ENCODE measurements at places on chromosomes 1 and 21.

GRCh38 chr1:53543130-53543777 lies 84.1 kb downstream of the DMRTB1 start:
- DNase-seq: no peak

GRCh38 chr1:5142389-5142788 lies 488.0 kb downstream of the AJAP1 start:
- DNase-seq: no peak

- no peak for DNase-seq
These were observed 3.3 kb downstream of the DLGAP3 start for GRCh38 chr1:34926156-34926555.

DNA sequence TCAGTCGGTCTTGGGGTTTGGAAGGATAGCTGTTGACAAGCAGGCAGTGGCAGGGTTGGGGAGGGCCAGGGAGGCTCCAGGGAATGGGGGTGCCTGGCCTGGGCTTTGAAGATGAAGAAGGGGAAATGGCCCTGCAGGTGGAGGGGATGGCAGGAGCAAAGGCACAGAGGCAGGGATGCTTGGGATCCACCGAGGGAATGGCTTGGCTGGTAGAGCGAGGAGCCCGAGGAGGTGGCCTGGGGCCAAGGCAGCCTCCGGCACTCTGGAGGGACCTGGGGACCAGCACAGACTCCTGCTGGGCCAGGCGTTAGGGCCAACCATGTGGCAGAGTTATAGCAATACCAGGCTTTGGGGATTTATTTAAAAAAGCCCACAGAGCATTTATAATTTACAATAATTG lies 62.9 kb upstream of the EDN2 start:
- DNase-seq: no peak

DNA sequence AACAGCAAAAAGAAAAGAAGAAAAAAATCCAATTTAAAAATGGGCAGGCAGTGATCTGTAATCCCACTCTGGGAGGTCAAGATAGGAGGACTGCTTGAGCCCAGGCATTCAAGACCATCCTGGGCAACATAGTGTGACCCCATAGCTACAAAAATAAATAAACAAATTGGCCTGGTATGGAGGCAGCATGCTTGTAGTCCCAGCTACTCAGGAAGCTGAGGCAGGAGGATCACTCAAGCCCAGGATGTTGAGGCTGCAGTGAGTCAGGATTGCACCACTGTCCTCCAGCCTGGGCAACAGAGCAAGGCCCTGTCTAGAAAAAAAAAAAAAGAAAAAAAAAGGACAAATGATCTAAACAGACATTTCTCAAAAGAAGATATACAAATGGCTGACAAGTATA lies 99.6 kb downstream of the EIF4G3 start:
- DNase-seq: no peak

DNA sequence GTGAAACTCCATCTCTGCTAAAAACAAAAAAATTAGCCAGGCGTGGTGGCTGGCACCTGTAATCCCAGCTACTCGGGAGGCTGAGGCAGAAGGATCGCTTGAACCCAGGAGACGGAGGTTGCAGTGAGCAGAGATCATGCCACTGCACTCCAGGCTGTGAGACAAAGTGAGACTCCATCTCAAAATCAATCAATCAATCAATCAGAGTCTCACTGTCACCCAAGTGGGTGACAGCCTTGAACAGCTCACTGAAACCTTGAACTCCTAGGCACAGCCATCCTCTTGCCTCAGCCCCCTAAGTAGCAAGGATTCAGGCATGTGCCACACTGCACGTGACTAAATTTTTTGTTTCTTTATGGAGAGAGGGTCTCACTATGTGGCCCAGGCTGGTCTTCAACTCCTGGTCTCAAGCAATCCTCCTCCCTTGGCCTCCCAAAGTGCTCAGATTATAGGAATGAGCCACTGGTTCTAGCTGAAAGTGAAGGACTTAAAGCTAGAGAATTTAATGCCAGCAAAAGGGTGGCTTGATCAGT lies 44.4 kb downstream of the GNB1 start:
- DNase-seq: no peak

DNA sequence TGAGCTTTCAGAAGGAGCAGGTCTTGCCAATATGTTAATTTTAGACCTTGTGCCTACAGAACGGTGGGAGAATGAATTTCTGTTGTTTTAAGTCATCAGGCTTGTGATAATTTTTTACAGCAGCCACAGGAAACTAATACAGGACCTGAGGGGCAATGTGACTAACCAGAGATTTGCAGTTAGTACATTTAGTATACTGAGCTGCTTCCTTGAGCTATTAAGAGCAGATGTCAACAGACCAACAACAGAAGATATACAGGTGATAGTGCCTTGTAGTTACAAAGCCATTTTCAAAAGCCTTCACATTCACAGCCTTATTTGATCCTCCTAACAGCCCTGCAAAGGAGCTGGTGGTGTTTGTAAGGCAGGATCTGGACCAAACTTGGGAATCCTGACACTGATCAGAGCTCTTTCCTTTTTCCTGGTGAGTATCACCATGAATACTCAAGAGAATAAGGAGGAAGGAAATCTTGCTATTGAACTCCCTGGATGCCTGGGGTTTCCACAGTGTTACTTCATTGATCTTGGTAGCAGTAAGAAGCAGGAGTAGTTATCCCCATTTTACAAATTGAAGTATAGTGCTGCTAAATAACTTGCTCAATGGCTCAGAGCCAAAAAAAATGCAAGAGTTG lies 4.7 kb upstream of the SLAMF1 start:
- DNase-seq: no peak

- DNase-seq: no peak
These were observed 61.6 kb downstream of the KIFAP3 start for GRCh38 chr1:170012920-170013319.

- DNase-seq: no peak
These were observed 302.5 kb downstream of the RWDD3 start for GRCh38 chr1:95536501-95536900.

DNA sequence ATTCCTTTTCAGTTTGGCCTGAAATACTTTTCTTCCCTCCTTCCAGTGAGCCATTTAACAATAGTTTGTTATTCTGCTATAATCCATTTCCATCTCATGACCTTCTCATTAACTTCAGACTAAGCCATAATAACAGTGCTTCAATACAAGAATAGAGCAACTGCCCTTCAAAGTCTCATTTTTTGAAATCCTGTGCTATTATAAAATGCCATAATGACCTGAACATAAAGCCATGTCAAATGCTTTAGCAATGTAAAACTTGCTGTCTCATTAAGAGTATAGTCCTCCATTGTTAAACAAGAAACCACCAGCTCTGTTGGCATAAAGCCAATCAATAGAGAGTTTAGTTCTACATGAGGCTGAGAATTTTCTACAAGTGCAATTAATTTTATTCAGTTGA lies 9.6 kb upstream of the PIGK start:
- DNase-seq: no peak

DNA sequence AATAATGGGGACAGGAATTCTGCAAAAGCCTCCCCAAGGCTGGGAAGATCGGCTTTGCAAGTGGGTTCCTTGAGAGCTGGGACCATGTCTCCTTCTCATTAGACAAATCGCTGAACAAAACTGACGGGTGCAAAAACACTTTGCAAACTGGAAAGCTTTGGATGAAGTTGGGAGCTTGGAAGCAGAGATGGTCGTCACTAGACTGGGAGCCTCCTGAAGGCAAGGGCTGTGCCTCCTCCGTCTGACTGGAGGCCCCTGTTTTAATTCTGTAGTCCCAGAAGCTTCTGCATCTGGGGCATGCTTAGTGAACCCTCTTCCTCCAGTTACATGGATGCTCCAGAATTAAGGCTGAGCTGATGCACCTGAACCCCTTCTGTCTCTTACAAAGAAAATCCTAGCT lies 82.3 kb upstream of the IFFO2 start:
- no peak for DNase-seq

DNA sequence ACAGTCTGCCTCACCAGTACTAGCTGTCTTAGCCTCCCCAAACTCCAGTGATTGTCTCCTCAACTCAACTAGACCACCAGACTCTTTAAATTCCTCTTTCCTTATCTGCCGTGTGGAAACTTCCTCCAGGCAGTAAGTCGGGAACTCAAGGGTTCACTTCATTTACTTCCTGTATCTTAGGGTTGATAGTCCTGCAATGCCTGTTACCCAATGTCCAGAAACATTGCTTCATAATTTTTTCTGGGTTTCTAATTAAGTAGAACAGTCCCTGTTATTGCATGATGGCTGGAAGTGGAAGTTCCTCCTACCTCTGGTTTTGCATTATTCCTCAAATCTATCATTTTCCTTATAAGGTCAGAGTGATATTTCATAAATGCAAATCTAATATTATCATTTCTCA lies 60.8 kb upstream of the RNF11 start:
- DNase-seq: no peak

DNA sequence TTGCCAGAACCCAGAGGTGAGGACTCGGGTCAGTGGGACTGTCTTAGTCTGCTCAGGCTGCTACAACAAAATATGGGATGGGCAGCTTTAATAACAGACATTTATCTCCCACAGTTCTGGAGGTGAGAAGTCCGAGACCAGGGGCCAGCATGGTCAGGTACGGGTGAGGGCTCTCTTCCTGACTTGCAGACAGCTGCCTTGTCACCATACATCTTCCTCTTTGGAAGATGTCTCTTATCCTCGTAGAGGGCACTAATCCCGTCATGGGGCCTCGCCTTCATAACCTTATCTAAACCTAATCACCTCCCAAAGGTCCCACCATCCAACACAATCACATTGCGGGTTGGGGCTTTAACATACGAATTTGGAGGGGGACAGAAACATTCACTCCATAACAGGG lies 51.9 kb downstream of the GLUL start:
- DNase-seq: no peak

- no peak for DNase-seq
These were observed 4.8 kb upstream of the SARS1 start for GRCh38 chr1:109208836-109209463.

DNA sequence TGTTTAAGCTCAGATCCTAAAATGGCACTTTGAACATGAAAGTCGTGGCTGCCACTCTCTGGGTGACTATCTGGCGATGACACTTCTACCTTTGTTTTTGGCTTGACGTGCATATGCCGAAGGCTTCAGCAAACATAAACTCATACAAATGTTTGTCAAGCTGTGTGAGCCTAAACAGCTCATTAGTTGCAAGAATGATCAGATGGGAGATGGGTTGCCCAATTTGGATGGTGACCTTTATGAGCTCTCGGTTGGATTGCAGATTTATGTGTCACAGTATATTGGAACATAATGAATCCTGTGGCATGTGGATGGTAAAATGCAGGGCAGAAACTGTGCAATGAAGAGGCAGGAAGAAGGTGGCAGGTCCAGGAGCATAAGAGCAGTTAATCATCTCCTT lies 229.3 kb downstream of the DISC1 start:
- DNase-seq: no peak

- no peak for DNase-seq
These were observed 101.7 kb upstream of the BEND5 start for GRCh38 chr1:48878191-48878940.

GRCh38 chr1:89998306-89998705 lies 3.4 kb downstream of the ZNF326 start:
- DNase-seq: no peak

GRCh38 chr1:152328801-152329391 lies 3.9 kb upstream of the FLG start:
- DNase-seq: no peak

GRCh38 chr1:37159102-37159501 lies 124.8 kb upstream of the GRIK3 start:
- no peak for DNase-seq

DNA sequence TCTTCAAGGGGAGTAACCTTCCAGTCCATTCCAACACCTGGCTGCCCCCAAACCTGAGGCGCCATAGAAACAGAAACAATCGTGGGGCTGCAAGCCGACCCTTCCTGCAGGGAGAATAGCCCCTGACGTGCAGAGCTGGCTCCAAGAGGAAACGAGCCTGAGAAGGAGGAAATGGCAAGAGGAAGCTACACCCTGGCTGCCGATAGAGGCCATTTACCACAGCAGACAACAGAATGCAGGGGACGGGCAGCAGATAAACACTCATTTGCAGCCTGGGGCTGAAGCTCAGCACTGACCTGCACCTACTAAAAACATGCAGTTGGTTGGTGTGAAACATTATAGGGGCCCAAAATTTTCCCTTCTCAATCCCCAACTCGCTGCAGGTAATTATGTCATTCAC lies 8.7 kb upstream of the TDRD10 start:
- DNase-seq: no peak

DNA sequence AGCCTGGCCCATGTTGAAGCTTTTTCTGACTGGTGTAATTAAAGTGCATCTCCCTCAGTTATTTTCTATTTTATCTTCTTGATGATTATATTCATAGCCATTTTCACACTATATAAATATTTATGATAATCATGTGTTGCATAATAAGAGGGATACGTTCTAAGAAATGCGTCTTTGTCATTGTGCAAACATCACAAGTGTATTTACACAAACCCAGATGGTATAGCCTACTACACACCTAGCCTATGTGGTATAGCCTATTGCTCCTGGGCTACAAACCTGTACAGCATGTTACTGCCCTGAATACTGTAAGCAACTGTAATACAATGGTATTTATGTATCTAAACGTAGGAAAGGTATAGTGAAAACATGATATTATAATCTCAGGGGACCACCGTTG lies 88.1 kb downstream of the BACH1 start:
- DNase-seq: no peak

DNA sequence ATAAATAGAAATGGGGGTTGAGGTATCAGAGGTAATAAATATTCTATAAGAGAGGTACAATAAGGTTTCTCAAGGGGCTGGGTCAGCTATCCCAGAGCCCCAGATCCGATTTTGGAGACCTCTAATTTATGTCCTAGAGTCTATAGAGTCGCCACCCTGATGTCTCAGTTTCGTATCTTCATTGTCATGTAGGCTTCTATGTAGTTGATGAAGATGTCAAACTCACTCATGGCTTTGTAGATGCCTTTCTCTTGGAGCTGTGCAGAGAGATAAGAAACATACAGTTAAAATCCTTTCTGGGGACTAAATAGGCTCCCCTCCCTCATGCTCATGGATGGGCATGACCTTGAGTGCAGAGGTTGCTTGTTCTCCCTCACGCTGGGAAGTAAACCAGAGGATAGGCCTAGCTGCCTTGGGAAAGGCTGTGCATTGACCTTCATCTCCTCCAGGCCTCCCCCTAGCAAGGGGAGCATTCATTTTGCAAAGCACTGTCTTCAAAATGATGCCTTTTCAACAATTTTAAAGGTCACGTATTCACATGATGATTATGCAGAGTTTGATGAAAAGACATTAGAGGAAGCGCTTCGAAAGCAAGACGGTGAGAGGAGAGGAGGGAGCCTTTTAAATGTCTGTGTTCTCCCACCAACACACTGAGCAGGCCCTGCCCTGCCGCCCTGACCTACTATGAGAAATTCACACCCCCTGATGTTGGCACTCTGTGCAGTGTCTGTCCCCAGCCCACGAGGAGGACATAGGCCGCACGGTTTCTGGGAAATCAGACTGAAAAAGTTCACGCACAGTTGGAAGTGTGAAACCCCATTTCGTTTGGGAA lies 1.9 kb upstream of the IL19 start:
- DNase-seq: no peak

DNA sequence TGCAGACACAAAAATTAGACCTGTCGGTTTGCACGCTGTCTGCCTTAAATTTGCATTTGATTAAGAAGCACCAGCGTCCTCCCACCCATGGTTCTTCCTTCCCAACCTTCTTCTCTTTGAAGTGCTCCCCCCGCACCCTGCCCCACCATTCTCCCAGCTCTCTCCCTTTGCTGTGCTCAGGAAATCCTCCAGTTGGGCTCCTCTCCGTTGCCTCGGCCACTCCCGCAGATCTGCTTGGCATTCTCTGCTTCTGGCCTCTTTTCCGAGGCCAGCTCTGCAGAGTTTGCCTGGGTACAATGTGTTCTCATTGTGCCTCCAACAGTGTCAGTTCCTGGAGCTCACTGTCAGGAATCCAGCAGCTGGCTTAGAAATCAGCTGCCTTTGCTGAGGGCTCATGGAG lies 126.1 kb downstream of the NAV1 start:
- no peak for DNase-seq
